ENCODE measurements at places on chromosomes 1 and 21. TPM values are rescaled to one million over a fixed set of nuclear protein-coding genes. Genes with fewer than 3 reads are reported as not detected.

DNA sequence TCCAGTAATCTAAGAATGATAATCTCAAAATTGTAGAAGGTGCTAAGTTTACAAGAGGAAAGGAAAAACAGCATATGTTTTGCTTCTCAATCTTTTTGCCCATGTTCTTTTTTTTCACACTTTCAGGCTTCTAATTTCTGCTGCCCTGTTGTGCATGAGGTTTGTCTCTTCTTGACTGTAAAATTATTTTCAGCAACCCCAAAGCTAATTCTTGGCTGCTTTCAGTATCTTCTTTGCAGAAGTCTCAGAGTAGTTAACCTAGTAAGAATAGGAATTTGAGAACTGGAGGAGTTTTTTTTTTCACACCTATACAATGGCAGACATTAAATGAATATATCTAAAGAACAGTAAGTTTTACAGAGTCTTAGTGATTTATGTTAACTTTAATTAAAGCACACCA lies 26.4 kb downstream of the DENND2D start:
- DNase-seq, result no peak
- H3K27me3 ChIP-seq, result no peaks in the 10 kb centered on the region
- H3K27ac ChIP-seq, result no peak overlapping the region
- H3K4me1 ChIP-seq, result no peaks in the 10 kb centered on the region
- H3K36me3 ChIP-seq, result peaks cover 71% of the 10 kb centered on the region
- H3K4me3 ChIP-seq, result no peak overlapping the region

GRCh38 chr1:5892329-5892728 lies 99.9 kb downstream of the NPHP4 start:
- H3K4me1 ChIP-seq, result no peaks in the 10 kb centered on the region
- DNase-seq, result no peak
- H3K4me3 ChIP-seq, result no peak overlapping the region
- no peak overlapping the region for H3K27ac ChIP-seq
- H3K36me3 ChIP-seq, result no peaks in the 10 kb centered on the region

Gene SLC27A3
- total RNA-seq, result 105 TPM

Gene MCL1
- total RNA-seq, result 325 TPM

DNA sequence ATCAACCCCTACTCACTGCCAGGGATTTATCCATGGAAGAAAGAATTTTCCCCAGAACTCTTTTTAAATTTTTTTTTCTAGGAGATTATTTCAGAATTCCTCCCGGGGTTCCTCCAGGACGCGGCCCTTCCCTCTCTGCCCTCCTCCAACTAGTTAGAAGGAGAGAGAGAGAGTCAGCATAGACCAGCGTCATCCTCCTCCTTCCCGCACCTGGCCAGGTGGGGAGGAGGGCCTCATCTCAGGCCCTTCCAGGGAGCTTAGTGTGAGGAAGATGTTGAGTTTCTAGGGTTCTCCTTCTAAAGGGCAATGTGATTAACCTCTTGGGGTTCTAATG lies 63.6 kb downstream of the CDK18 start:
- peak overlapping the region; percentile 42 for H3K4me3 ChIP-seq
- no peak overlapping the region for H3K27ac ChIP-seq
- peak; percentile 31 for DNase-seq
- no peaks in the 10 kb centered on the region for H3K36me3 ChIP-seq
- peaks cover 23% of the 10 kb centered on the region for H3K27me3 ChIP-seq

Gene ITLN1
- 295 TPM for total RNA-seq

DNA sequence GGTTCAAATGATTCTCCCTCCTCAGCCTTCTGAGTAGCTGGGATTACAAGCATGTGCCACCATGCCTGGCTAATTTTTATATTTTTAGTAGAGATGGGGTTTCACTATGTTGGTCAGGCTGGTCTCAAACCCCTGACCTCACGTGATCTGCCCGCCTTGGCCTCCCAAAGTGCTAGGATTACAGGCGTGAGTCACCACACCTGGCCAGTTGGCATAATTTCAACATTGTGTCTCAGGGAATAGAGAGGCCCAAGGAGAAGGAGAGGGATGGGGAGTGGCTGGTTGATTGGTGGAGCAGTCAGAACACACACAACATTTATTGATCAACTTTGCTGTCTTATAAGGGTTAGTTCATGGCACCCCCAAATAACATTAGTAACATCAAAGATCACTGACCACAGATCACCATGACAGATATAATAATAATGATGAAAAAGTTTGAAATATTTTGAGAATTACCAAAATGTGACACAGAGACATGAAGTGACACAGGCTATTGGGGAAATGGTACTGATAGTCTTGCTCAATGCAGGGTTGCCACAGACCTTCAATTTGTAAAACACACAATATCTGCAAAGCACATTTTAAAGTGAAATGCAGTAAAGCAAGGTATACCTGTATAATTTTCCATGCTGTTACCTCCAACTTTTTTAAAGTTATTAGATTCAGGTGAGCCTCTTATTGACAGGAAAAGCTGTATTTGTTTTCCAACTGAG lies 15.8 kb upstream of the CYB5R1 start:
- no peaks in the 10 kb centered on the region for H3K36me3 ChIP-seq
- H3K4me3 ChIP-seq, result no peak overlapping the region
- H3K27ac ChIP-seq, result no peak overlapping the region
- H3K4me1 ChIP-seq, result no peaks in the 10 kb centered on the region
- no peaks in the 10 kb centered on the region for H3K27me3 ChIP-seq

GRCh38 chr1:8862528-8862927 lies 16.0 kb downstream of the ENO1 start:
- peaks cover 19% of the 10 kb centered on the region for H3K4me1 ChIP-seq
- no peaks in the 10 kb centered on the region for H3K27me3 ChIP-seq
- DNase-seq, result no peak
- H3K36me3 ChIP-seq, result peaks cover 99% of the 10 kb centered on the region

- H3K4me1 ChIP-seq, result peaks cover 11% of the 10 kb centered on the region
- no peak overlapping the region for H3K4me3 ChIP-seq
- DNase-seq, result no peak
Measured at GRCh38 chr1:241513378-241513777, 6.2 kb downstream of the FH start.

DNA sequence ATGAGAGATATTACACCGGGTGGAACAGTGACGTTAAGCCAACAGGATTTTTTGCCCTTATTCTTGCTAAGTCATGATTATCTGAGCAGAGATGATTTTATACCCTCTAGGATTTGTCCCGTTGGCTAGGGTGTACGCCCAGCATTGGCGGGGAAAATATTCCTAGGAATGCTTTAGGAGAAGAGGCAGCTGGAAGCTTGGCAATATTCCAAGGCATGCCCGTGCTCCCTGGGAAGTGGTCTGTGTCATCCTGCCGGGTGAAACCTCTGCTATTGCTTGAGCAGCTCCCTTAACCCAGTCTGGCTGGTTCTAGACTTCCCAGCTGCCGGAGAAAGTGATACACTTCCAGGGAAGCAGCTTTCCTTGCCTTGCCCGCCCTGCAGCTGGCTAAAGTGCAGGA lies 16.2 kb downstream of the CHRNB2 start:
- peaks cover 100% of the 10 kb centered on the region for H3K36me3 ChIP-seq
- DNase-seq, result no peak

DNA sequence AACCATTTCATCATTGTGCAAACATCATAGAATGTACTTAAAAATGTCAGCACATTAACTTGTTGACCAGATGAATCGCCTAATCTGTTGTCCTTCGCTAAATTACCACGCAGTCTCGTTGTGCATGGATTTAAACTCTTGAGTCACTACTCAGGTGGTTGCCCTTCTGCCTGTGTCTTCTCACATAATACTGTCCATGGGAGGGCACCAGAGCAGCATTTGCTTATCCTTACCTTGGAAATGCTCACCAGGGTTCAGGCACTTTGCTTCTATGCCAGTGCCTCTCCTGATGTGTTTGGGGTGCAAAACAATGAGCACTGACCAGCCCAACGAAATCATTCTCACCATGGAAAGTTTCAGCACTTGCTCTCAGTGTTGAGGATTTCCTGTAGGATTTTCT lies 559.9 kb downstream of the RWDD3 start:
- H3K27ac ChIP-seq, result no peak overlapping the region
- no peak for DNase-seq
- H3K4me3 ChIP-seq, result no peak overlapping the region
- H3K4me1 ChIP-seq, result no peaks in the 10 kb centered on the region
- H3K36me3 ChIP-seq, result no peaks in the 10 kb centered on the region

Gene HCRTR1
- not detected for total RNA-seq

Gene HDGF
- total RNA-seq, result 144 TPM

- H3K27me3 ChIP-seq, result no peaks in the 10 kb centered on the region
- H3K4me3 ChIP-seq, result no peak overlapping the region
- H3K4me1 ChIP-seq, result no peaks in the 10 kb centered on the region
- H3K36me3 ChIP-seq, result peaks cover 12% of the 10 kb centered on the region
- DNase-seq, result no peak
Measured at GRCh38 chr1:50542362-50542761, 119.1 kb upstream of the DMRTA2 start.

- H3K4me1 ChIP-seq, result no peaks in the 10 kb centered on the region
- H3K36me3 ChIP-seq, result no peaks in the 10 kb centered on the region
- H3K4me3 ChIP-seq, result no peak overlapping the region
Measured at GRCh38 chr1:157193219-157193618, 55.0 kb upstream of the ETV3 start.

Gene RAB13
- 103 TPM for total RNA-seq

DNA sequence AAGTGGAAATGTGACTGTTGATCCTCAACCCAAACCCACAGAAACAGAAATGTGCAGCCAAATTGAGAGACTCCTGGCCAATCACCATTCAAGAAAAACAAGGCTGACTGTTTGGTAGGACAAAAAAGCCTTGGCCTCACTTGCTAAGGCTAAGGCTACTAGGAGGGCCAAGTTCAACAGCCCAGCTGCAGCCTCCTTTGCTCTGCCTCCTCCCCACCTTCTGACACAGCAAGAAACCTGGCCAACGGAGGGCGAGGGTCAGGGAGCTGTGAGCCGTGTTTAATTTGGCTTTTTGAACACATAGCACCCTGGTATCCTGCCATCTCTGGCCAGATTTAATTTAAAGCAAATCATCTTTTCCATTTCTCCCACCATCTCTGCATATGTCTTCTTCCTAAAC lies 165.8 kb upstream of the RAB4A start:
- no peak overlapping the region for H3K4me3 ChIP-seq
- H3K27me3 ChIP-seq, result no peaks in the 10 kb centered on the region

DNA sequence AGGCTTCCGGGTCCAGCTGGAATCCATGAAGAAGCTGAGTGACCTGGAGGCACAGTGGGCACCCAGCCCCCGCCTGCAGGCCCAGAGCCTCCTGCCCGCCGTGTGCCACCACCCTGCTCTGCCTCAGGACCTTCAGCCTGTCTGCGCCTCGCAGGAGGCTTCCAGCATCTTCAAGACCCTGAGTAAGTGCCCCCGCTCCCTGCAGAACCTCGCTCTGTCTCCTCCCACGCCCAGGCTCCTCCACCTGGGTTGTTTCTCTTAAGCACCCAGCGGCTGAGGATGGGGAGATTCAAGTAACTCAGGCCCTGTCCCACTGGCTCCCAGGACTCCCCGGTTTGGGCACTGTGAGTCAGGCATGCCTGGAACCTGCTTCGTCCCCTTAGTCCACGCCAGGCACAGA lies 1.5 kb downstream of the GUCA2B start:
- no peaks in the 10 kb centered on the region for H3K27me3 ChIP-seq
- H3K4me1 ChIP-seq, result no peaks in the 10 kb centered on the region
- H3K27ac ChIP-seq, result no peak overlapping the region
- no peak overlapping the region for H3K4me3 ChIP-seq
- no peaks in the 10 kb centered on the region for H3K36me3 ChIP-seq

Gene EXTL1
- 0.49 TPM for total RNA-seq

GRCh38 chr1:8347635-8348034 lies 29.7 kb downstream of the SLC45A1 start:
- H3K4me1 ChIP-seq, result peaks cover 6% of the 10 kb centered on the region
- H3K27ac ChIP-seq, result no peak overlapping the region
- H3K27me3 ChIP-seq, result no peaks in the 10 kb centered on the region
- no peak for DNase-seq

DNA sequence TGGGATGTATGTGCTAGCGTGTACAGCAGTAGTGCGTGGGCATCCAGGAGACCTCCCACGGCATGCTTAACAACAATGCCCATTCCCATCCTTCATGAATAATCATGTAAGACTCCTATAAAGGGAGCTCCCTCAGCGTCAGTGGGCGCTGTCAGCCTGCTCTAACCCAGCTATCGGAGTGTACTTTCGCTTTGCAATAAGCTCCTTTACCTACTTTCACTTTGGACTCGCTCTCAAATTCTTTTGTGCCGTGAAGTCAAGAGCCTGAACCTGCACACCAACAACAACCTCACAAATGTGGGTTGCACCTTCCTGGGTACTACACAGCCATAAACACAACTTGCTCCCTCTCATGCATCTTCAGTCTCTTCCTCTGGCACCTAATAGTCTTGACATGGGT lies 114.8 kb upstream of the PAXBP1 start:
- H3K27ac ChIP-seq, result no peak overlapping the region
- H3K27me3 ChIP-seq, result peaks cover 5% of the 10 kb centered on the region
- DNase-seq, result no peak
- no peaks in the 10 kb centered on the region for H3K36me3 ChIP-seq
- H3K4me1 ChIP-seq, result no peaks in the 10 kb centered on the region

DNA sequence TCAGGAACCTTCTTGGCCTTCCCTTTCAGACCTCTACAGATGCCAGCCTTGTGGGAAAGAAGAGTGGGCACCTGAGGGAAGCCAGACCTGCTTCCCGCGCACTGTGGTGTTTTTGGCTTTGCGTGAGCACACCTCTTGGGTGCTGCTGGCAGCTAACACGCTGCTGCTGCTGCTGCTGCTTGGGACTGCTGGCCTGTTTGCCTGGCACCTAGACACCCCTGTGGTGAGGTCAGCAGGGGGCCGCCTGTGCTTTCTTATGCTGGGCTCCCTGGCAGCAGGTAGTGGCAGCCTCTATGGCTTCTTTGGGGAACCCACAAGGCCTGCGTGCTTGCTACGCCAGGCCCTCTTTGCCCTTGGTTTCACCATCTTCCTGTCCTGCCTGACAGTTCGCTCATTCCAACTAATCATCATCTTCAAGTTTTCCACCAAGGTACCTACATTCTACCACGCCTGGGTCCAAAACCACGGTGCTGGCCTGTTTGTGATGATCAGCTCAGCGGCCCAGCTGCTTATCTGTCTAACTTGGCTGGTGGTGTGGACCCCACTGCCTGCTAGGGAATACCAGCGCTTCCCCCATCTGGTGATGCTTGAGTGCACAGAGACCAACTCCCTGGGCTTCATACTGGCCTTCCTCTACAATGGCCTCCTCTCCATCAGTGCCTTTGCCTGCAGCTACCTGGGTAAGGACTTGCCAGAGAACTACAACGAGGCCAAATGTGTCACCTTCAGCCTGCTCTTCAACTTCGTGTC lies 995 bp upstream of the ZBTB48 start:
- H3K36me3 ChIP-seq, result no peaks in the 10 kb centered on the region
- peak overlapping the region; percentile 92 for H3K4me3 ChIP-seq
- no peaks in the 10 kb centered on the region for H3K27me3 ChIP-seq

GRCh38 chr21:17343055-17343454 lies 169.8 kb upstream of the CXADR start:
- no peak for DNase-seq
- no peak overlapping the region for H3K27ac ChIP-seq
- H3K4me3 ChIP-seq, result no peak overlapping the region
- H3K27me3 ChIP-seq, result no peaks in the 10 kb centered on the region
- no peaks in the 10 kb centered on the region for H3K4me1 ChIP-seq

- no peaks in the 10 kb centered on the region for H3K4me1 ChIP-seq
- H3K27me3 ChIP-seq, result no peaks in the 10 kb centered on the region
- peaks cover 84% of the 10 kb centered on the region for H3K36me3 ChIP-seq
- no peak overlapping the region for H3K4me3 ChIP-seq
- no peak overlapping the region for H3K27ac ChIP-seq
Measured at GRCh38 chr1:207789792-207790787, 38.2 kb downstream of the CD46 start.

Gene CALML6
- 0.90 TPM for total RNA-seq
